Dermis blood vessel endothelial cell (primary cell): ENCODE measurements at places on chromosomes 12 and 14. TPM values are rescaled to one million over a fixed set of nuclear protein-coding genes. Genes with fewer than 3 reads are reported as not detected.

RNASE3 gene
- not detected in 2 replicates for total RNA-seq

GPD1 gene
- not detected in 2 replicates for total RNA-seq

ARHGAP9 gene
- not detected in 2 replicates for total RNA-seq

SYNDIG1L gene
- not detected in 2 replicates for total RNA-seq

SLC35F4 gene
- not detected in 2 replicates for total RNA-seq
